ENCODE measurements at places on chromosomes 7 and 10. TPM values are rescaled to one million over a fixed set of nuclear protein-coding genes. Genes with fewer than 3 reads are reported as not detected.

DNA sequence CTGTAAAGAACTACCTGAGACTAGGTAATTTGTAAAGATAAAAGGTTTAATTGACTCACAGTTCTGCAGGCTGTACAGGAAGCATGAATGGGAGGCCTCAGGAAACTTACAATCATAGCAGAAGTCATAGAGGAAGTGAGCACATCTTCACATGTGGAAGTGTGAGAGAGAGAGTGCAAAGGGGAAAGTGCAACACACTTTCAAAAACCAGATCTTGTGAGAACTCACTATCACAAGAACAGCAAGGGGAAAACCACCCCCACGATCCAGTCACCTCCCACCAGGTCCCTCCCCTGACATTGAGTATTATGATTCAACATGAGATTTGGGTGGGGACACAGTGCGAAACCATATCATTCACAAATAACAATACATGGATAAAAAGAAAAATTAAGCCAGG lies 24.5 kb downstream of the AVL9 start:
- H3K27me3 ChIP-seq, result no peaks in the 10 kb centered on the region
- H3K36me3 ChIP-seq, result peaks cover 7% of the 10 kb centered on the region
- peaks cover 20% of the 10 kb centered on the region for H3K4me1 ChIP-seq
- no peak for DNase-seq
- H3K4me3 ChIP-seq, result no peak overlapping the region
- no peak overlapping the region for H3K27ac ChIP-seq

DNA sequence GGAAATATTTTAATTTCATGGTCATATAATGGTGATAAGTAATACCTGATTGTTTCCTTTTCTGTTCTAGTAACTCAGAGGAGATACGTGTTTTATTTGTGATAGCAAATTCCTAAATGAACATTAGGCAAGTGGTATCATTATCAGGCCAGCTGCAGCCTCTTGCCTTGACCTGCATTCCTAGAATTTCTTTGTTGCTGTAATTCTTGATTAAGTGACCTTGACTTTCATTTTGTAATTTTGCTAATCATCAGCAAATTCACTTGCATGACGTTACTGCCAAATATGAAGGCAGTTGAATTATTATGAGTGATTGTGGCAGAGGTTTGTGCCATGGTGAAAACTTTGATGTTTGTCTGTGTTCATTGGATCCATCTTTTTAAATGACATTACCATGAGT lies 5.6 kb upstream of the AS3MT start:
- H3K27me3 ChIP-seq, result no peaks in the 10 kb centered on the region
- H3K36me3 ChIP-seq, result peaks cover 44% of the 10 kb centered on the region

DNA sequence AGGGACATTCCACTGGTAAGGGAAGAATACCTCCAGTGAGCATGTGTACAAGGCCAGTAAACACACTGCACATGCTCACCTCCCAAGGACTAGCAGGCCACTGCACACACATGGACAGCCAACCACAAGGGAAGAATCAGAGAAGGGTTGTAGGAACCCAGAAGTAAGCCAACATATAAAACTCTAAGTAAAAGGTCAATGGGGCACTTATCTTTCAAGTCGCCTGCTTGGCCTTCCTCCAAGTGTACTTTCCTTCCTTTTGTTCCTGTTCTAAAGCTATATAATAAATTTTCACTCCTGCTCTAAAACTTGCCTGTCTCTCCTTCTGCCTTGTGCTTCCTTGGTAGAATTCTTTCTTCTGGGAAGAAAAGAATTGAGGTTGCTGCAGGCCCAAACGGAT lies 33.0 kb downstream of the ORC5 start:
- no peak overlapping the region for H3K4me3 ChIP-seq
- H3K27me3 ChIP-seq, result no peaks in the 10 kb centered on the region
- H3K4me1 ChIP-seq, result no peaks in the 10 kb centered on the region

DNA sequence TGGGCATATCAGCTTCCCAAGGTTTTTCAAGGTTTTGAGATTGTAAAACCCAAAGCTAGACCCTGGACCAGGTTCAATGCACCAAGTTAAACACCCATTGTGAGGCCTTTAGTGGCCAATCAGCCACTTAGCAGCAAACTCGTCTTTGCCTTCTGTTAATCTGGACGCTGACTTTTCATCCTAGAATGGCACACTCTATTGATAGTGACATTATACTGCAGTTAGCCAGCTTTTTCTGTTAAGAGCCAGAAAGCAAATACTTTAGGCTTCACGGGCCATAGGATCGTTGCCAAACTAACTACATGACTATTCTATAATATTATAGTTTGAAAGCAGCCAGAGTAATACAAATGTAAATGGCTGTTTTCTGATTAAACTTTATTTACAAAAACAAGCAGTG lies 51.3 kb downstream of the VKORC1L1 start:
- DNase-seq, result no peak
- no peak overlapping the region for H3K4me3 ChIP-seq
- H3K36me3 ChIP-seq, result no peaks in the 10 kb centered on the region

DNA sequence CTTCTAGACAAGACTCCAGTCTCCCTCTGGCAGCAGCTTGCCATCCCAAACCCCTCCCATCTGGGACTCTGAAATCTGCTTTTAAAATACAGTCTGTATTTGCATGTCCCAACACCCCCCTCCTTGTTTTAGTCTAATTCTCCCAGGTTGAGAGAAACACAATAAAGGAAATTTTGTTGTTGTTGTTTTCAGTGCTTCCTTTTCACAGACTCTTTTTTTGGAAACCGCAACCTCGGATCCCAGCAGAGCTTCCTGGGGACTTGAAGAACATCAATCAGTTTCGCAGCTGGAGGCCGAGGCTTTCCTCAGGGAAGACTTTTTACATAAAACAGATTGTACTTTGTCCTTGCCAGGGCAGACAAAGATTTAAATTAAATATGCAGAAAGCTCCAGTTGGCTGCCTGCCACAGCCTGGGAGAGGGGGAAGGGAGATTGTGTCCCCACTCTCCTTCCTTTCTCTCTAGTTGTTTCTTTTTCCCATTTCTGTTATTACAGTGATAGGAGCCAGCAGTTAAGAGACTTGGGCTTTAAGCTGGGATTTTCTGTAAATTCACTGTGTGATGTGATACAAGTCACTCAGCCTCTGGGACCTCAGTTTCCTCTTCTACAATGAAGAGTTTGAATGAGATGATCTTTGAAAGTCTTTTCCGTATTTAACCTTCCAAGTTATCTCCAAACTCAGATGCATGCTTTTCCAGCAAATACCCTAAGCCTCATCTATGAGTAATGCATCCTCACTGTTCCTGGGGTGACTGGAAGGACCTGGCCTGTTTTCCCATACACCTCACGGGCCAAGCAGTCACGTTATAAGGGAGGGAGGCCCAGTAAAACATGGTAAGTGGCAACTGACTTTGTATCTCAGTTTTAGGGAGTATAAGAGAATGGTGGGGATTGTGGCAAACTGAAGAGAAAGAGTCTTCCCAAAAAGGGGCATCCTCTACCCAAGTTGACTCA lies 192.3 kb downstream of the REEP3 start:
- H3K4me1 ChIP-seq, result peaks cover 48% of the 10 kb centered on the region
- H3K4me3 ChIP-seq, result no peak overlapping the region
- peak; percentile 87 for DNase-seq
- peak overlapping the region; percentile 91 for H3K27ac ChIP-seq
- no peaks in the 10 kb centered on the region for H3K27me3 ChIP-seq

The PAOX gene
- 2.9 TPM for total RNA-seq

The ZDHHC6 gene
- total RNA-seq, result 21.2 TPM

The PTTG1IP2 gene
- total RNA-seq, result not detected

Data from left ventricle myocardium inferior (tissue), 1 donor.